ENCODE measurements at places on chromosomes 4 and X.

DNA sequence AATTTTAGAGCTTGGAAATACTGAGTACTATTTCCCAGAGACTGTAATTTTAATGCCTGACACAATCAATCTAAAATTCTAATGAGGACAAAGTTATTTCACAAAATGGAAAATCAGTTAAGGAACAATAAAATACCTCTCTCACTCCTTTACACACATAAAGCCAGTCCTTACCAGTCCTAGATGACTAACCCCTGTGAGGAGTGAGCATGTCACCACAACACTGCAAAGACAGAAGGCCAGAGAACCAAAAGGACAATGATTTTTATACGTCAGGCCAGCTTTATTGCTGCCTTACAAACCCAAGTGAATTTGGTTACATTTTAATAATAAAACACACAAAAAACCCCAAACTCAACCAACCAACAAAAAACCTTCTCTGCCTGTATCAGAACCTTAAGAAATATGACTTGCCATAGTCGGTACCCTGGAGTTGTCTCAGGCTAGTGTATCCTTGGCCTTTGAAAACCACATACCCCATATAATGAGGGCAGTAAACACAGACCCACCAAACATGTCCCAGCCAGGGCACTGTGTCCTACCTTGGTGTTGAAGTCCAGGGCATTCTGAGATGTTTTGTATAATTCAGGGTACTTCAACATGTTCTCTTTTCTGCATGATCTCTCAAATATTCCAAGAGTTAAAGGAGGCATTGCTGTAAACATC is 57.6 kb downstream of the SHISA3 start:
- no peak for DNase-seq

GRCh38 chr4:8473198-8473919 is 32.8 kb downstream of the TRMT44 start:
- no peak for DNase-seq

DNA sequence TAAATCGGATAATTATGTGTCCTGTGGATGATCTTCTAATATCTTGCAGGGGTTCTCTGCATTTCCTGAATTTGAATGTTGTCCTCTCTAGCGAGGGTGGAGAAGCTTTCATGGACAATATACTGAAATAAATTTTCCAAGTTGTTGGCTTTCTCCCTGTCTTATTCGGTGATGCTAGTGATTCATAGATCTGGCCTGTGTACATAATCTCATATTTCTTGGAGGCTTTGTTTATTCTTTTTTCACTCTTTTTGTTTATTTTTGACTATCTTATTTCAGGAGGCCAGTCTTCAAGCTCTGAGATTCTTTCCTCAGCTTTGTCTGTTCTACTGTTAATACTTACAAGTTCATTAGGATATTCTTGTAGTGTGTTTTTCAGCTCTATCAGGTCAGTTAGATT is 20.7 kb upstream of the CLGN start:
- DNase-seq = no peak

DNA sequence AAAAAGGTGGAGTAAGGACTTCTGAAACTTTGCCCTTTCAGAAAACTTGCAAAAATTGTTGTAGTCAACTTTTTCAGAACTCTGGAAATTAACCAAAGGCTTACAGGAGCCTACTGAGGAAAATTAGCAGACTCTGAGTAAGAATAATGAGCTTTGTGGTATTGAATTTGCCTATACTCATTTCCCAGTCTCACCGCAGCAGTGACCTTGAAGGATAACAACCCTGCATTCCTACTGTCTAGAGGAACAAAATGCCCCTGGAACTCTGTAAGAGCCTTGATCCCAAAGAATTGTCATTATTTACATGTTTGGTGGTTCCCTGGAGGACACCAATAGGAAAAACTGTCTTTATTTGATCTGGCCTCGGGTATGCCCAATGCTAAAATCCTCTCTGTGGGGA is 57.9 kb downstream of the MND1 start:
- no peak for DNase-seq

DNA sequence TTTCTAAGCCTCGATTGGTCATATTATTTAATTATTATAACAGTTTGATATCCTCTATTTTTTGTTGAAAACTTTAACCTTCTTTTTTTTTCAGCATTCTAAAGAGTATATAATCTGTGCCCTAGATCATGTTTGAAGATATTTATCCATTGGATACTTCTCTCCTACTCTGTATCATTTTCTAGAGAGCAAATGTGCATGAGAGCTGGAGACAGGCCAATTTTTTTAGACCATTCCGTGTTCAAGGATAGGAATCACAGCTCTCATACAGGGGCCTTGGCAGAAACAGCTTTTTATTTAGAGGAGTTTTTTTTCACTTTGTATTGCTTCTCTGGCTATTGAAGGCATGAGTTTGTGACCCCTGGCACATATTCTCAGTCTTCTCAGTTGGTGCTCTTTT is 57.7 kb upstream of the TBC1D14 start:
- DNase-seq = no peak

DNA sequence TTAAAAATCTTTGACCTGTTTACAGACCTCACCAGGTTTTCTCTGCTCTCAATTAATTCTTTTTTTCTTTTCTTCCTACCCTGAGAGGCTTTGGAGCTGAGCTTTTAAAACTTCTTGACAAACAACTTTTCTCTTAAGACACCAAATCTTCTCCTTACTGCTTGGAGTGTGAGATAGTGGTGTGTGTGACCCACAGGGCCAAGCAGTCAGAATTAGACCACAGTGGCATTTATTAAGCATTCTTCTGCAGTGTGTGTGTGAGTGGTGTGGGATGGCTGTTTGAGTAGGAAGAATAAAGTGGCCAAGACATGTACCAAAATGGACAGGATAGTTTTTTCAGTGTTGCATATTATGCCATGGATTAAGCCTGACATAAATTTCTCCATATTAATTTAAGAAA is 665.1 kb downstream of the RAPGEF2 start:
- no peak for DNase-seq

DNA sequence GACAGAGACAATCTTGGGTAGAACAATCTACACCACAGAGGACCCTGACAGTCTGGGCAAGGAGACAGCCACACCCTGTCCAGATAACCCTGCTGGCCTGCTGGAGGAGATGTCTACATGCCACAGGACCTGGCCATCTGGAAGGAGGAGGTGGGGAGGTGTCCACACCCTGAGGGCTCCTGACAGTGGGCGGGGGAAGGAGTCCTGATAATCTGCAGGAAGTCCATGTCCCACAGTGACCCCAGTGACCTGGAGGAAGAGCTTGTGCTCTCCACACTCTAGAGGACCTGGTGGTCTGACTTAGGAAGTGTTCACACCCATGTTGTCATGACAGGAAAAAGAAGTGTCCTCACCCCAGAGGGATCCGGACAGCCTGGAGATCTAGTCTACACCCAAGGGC is 5.5 kb downstream of the SUV39H1 start:
- DNase-seq = no peak

DNA sequence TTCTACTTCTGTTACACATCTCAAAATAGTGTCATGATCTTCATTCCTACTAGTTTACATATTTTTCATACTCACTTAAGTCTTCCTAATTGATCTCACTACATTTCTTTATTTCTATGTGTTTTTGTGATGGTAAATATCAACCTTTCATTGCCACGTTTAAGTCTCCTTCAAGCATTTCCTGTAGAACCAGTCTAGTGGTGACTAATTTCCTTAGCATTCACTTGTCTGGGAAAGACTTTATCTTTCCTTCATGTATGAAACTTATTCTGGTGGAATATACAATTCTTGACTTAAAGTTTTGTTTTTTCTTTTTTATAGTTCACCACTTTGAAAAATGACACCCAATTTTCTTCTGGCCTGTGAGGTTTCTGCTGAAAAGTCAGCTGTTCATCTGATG is 181.4 kb upstream of the NEIL3 start:
- no peak for DNase-seq

- DNase-seq = no peak
These were observed 43.4 kb downstream of the SLC9A7 start for GRCh38 chrX:46715530-46715929.

DNA sequence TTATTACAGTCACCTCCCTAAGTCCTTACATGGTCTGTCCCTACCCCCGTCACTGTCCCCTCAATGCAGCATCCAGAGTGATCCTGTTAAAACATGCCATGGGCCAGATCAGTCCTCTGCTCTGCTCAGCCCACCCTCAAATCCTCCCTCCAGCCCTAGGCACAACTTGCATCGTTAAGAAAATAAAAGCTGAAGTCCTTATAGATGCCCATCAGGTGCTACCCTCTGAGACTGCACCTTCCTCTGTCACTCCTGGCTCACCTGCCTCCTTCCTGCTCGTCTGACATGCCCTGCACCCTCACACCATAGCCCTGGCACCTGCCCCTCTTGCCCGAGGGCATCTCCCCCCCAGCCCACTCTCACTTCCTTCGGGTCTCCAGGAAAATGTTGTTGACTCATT is 4.1 kb downstream of the STK32B start:
- DNase-seq = no peak

GRCh38 chr4:153679486-153679885 is 4.6 kb upstream of the TLR2 start:
- DNase-seq = no peak

- no peak for DNase-seq
These were observed 59.7 kb upstream of the RASGEF1B start for GRCh38 chr4:81531410-81531809.

Measured in T-helper 9 cell (primary cell).